ENCODE measurements at places on chromosomes 3 and 15. TPM values are rescaled to one million over a fixed set of nuclear protein-coding genes. Genes with fewer than 3 reads are reported as not detected.

ALPK3 gene
- total RNA-seq: 0.81 TPM

GOLGA6L7 gene
- not detected for total RNA-seq

RASL12 gene
- total RNA-seq: 20.9 TPM

CGNL1 gene
- 10.6 TPM for total RNA-seq

FBXL2 gene
- total RNA-seq: 5.3 TPM

KLF13 gene
- total RNA-seq: 36.5 TPM

MRPL3 gene
- total RNA-seq: 248 TPM

ZDHHC23 gene
- 6.4 TPM for total RNA-seq

MOBP gene
- total RNA-seq: 1.0 TPM

ST8SIA2 gene
- 11.8 TPM for total RNA-seq

GASK1A gene
- 4.5 TPM for total RNA-seq

AQP9 gene
- not detected for total RNA-seq

ACP3 gene
- total RNA-seq: 0.62 TPM

CHST2 gene
- 99.4 TPM for total RNA-seq

DNA sequence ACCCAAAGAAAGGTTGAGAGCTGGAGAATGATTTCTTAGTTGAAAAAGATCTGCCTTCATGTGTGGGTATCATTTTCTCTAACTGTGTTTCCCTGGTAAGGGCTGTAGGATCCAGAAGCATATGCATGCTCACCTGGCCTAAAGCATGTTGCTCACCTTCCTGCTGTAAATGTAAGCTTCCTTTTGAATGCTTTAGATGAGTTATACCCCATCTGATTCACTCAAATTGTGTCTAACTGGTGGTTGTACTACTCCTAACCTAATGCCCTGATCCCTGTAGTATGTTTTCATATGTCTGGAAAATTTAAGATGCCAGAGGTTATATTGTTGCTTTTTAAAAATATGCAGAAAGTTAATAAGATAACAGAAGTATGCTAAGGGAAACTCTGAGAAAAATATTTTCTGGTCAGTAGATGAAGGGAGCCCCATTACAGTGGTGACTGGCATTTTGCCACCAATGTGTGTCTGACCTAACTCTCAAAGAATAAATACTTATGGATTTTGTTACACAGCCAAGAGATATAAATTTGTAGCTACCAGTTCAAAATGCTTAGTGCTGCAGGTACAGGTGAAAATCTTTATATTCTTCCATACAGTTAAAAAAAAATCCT, 7.7 kb downstream of the FILIP1L start:
- DNase-seq: no peak

- DNase-seq: peak; percentile 1
Measured at GRCh38 chr15:99963976-99964375, 230.7 kb upstream of the LYSMD4 start.

GRCh38 chr15:48049736-48050135, 71.1 kb upstream of the SLC24A5 start:
- DNase-seq: no peak

DNA sequence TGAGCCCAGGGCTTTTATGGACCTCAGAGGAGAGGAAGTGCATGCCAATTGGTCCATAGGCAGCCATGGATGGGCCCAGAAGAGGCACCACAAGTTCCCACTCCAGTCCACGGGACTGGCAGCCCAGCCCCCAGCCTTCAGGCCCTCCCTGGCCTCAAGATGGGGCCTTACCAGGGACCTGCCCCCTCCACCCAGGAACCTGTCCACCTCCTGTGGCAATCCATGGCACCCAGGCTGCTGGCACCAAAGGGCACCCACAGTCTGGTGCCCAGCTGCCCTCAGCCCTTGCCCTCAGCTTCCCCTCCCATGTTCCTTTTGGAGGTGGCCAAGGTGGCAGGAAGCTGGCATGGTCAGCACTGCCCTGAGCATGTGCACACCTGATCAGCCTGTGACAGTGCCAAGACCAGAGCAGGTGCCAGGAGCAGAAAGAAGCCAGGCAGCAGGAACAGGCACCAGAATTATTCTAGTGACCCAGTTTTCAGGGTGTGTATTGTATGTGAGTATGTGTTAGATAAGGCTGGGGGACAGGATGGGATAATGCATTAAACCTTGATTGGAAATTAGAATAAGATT, 415.0 kb downstream of the NTRK3 start:
- no peak for DNase-seq

- DNase-seq: peak; percentile 90
Measured at GRCh38 chr3:129605203-129605921, 1.1 kb downstream of the PLXND1 start.

- no peak for DNase-seq
Measured at GRCh38 chr15:68696414-68697363, 117.9 kb downstream of the CORO2B start.

- DNase-seq: no peak
Measured at GRCh38 chr15:31340047-31340446, 13.4 kb downstream of the KLF13 start.

GRCh38 chr3:120568598-120568997, 27.5 kb upstream of the NDUFB4 start:
- DNase-seq: no peak

- no peak for DNase-seq
Measured at GRCh38 chr15:56385908-56386307, 20.7 kb downstream of the TEX9 start.

GRCh38 chr3:59128685-59129084, 78.9 kb upstream of the CFAP20DC start:
- DNase-seq: peak; percentile 73
